ENCODE measurements at places on chromosomes 12 and 14. TPM values are rescaled to one million over a fixed set of nuclear protein-coding genes. Genes with fewer than 3 reads are reported as not detected.

GRCh38 chr12:31272607-31273225 is 53.2 kb downstream of the SINHCAF start:
- H3K27me3 ChIP-seq, result no peaks in the 10 kb centered on the region
- H3K36me3 ChIP-seq, result no peaks in the 10 kb centered on the region
- H3K27ac ChIP-seq, result no peak overlapping the region
- H3K4me3 ChIP-seq, result no peak overlapping the region

MBIP gene
- 9.8 TPM for total RNA-seq

- H3K36me3 ChIP-seq, result no peaks in the 10 kb centered on the region
- no peaks in the 10 kb centered on the region for H3K27me3 ChIP-seq
- DNase-seq, result peak; percentile 79
- peak overlapping the region; percentile 55 for H3K27ac ChIP-seq
- H3K4me1 ChIP-seq, result peaks cover 13% of the 10 kb centered on the region
Observed at GRCh38 chr12:57389033-57389432, 41.8 kb downstream of the R3HDM2 start.

GRCh38 chr14:28303248-28303647 is 463.3 kb upstream of the FOXG1 start:
- no peaks in the 10 kb centered on the region for H3K36me3 ChIP-seq
- H3K4me1 ChIP-seq, result no peaks in the 10 kb centered on the region
- no peak overlapping the region for H3K4me3 ChIP-seq
- no peak overlapping the region for H3K27ac ChIP-seq

DNA sequence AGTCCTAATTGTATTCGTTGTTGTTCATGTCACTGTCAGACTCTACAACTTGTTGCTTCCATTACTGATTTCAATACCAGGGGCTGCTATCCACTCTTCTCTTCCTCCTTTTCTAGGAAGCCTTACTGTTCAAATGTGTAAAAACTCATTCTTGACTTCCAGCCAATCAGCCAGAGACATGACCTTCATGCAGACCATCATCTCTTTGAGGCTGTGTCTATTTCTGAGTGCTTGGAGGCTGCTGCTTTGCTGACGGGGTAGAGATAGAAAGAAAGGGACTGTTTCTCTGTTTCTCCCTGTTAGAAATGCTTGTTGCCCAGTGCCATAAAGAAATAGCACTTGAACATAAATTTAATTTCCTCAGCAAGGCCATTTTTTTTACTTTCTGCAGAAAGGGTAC is 282.9 kb downstream of the RGS6 start:
- H3K4me3 ChIP-seq, result no peak overlapping the region
- no peak for DNase-seq
- H3K4me1 ChIP-seq, result no peaks in the 10 kb centered on the region
- H3K27me3 ChIP-seq, result no peaks in the 10 kb centered on the region
- no peak overlapping the region for H3K27ac ChIP-seq

DNA sequence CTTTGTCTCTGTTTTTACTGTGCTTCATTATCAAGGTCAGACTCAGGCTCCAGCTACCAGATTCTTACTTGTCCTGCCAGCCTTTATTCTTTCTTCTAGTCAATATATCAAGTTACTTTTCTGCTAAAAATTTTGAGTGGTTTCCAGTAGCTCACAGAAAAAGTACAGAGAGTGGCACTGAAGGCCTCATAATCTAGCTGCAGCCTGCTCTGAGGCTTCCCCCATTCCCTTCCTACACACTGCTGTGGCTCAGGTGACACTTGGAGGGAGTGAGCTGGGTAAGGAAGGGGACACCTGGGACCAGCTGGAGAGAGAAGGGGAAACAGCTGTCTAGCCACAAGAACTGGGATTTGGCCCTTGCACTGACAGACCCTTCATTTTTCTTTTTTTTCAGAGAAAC is 25.4 kb downstream of the TTC6 start:
- no peak for DNase-seq
- no peaks in the 10 kb centered on the region for H3K36me3 ChIP-seq
- no peak overlapping the region for H3K4me3 ChIP-seq
- no peaks in the 10 kb centered on the region for H3K27me3 ChIP-seq
- no peaks in the 10 kb centered on the region for H3K4me1 ChIP-seq
- no peak overlapping the region for H3K27ac ChIP-seq

KRT83 gene
- 0.28 TPM for total RNA-seq

CMA1 gene
- not detected for total RNA-seq

- no peaks in the 10 kb centered on the region for H3K36me3 ChIP-seq
- no peak overlapping the region for H3K27ac ChIP-seq
- H3K4me3 ChIP-seq, result no peak overlapping the region
- no peak for DNase-seq
- no peaks in the 10 kb centered on the region for H3K27me3 ChIP-seq
- no peaks in the 10 kb centered on the region for H3K4me1 ChIP-seq
Observed at GRCh38 chr12:91893476-91893875, 252.2 kb downstream of the BTG1 start.

- H3K36me3 ChIP-seq, result no peaks in the 10 kb centered on the region
- no peak overlapping the region for H3K27ac ChIP-seq
- no peak for DNase-seq
- H3K27me3 ChIP-seq, result no peaks in the 10 kb centered on the region
Observed at GRCh38 chr12:58765653-58766512, 154.4 kb downstream of the LRIG3 start.

- peak overlapping the region; percentile 74 for H3K27ac ChIP-seq
- DNase-seq, result no peak
- H3K27me3 ChIP-seq, result no peaks in the 10 kb centered on the region
- no peaks in the 10 kb centered on the region for H3K36me3 ChIP-seq
- H3K4me1 ChIP-seq, result peaks cover 44% of the 10 kb centered on the region
Observed at GRCh38 chr12:52238916-52239646, 6.0 kb downstream of the KRT7 start.

DNA sequence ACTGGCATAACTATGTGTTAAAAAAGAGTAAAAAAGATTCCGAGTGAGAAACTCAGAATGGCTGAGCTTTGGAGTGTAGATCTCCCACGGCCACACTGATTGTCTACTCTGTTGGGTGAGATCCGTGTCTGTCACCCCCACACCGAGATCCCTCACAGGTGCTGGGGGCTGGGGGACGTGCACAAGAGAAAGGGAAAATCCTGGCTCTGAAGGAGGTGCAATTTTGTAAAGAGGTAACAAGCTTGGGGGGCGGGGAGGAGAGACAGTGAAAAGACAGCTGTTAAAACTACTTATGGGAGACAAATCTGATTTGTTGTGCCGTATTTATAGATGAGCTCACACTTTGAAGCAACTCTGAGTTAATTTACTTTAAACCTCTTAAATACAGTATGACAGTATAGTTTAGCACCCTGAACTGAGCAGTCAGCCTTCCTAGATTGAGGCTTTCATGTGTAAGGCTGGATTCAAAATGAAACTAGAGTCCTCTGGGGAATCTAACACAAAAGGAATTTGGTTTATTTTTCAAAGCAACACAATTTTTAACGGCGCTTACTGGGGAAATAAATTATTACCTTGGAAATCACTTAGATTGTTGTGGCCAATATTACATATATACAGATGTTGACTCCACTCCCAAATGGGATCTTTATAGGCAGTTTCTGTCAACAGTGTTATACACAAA is 167.4 kb upstream of the RGS6 start:
- H3K27ac ChIP-seq, result no peak overlapping the region
- H3K36me3 ChIP-seq, result no peaks in the 10 kb centered on the region
- no peak for DNase-seq
- H3K4me1 ChIP-seq, result no peaks in the 10 kb centered on the region
- H3K27me3 ChIP-seq, result no peaks in the 10 kb centered on the region

DNA sequence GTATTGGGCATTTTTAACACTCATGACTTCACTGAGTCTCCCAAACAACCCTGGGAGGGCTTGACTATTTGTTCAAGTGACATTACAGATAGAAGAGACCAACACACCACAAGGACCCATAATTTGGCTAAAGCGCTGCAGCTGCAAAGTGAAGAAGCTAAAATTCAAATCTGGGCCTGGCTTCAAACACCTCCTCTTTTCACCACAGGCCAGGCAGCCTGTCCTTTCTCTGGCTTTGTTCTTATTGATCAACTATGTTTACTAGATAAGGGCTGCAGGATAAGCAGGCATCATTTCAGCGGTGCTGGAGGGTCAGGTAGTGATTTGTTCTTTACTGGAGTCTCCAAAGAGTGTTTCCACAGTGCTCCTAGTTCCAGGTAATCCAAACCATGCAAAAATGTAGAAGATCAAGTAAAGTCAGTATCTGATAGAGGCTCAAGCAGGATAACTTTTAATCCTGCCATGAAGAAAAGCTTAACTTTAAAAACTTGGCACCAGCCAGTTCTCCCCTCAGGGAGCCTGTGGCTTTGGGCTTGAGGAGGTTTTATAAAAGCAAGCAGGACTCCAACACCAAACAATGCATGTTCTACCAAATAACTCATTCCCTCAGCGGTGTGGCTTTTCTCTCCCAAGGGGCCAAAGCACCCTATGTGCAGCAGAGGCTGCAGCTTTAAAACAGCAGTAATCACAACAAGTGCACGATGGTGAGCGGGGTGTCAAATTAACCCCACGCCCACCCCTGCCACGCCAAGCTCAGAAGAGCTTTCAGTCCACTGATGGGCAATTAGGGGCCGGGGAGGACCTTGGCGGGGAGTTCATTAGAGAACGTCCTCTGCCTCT is 16.8 kb downstream of the CLMN start:
- no peak overlapping the region for H3K27ac ChIP-seq
- no peak overlapping the region for H3K4me3 ChIP-seq
- no peaks in the 10 kb centered on the region for H3K36me3 ChIP-seq
- no peaks in the 10 kb centered on the region for H3K27me3 ChIP-seq

DNA sequence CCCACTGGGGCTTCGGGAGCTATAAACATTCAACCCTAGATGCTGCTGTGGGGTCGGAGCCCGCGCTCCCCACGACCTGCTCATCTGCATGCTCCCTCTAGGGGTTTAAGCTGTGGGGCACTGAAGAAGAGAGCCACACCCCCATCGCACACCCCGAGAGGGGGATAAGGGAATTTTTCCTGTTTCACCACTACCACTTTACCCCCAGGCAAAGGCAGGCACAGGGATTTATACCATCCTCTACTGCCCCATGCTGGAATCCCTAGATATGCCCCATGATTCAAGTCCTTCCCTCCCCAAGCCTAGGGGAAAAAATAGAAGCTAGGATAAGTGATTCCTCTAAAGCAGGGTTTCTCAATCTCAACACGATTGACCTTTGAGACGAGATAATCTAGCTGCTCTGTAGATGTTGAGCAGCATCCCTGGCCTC is 59.9 kb upstream of the CCDC60 start:
- H3K27ac ChIP-seq, result no peak overlapping the region
- DNase-seq, result no peak
- H3K4me3 ChIP-seq, result no peak overlapping the region
- H3K36me3 ChIP-seq, result no peaks in the 10 kb centered on the region
- H3K4me1 ChIP-seq, result no peaks in the 10 kb centered on the region

DNA sequence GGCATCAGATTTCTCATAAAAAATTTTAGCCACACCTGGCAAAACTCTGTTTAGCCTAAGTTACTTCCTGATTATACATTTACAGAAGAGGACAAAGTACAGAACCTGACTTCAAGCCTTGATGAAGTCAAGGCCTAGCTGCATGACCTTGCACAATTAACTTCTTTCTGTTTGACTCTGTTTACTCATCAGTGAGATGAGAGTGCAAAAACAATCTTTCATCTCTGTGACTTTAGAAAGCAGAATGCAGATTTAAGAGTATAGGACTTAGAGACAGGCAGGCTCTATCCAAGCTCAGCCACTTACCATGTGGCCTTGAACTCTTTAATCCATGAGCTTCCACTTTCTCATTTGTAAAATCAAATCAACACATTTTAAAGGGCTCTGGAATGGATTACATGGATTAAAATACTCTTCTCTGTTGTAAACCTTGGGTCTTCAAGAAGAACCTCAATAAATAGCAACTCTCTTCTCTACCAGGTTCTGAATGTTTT is 1178.9 kb downstream of the FLRT2 start:
- no peaks in the 10 kb centered on the region for H3K36me3 ChIP-seq
- DNase-seq, result no peak
- H3K27ac ChIP-seq, result no peak overlapping the region
- H3K27me3 ChIP-seq, result no peaks in the 10 kb centered on the region
- H3K4me1 ChIP-seq, result no peaks in the 10 kb centered on the region

DNA sequence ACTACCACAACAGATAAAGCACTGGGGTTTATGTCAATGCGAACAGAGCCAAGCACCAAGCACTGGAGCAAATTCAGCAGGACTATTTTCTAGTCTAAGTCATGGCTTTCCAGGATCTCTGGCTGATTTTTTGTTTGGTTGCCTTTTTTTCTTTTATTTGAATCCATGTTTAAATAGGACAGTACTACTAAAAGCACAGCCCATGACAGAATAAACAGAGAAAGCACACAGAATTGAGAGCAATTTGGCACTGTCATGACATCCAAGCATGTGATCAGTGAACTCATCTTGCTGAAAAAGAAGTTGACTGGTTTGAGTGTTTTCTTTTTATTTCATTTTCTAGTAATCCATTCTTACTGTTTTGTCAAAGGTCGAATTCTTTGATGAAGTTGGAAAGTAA is 23.1 kb upstream of the RERG start:
- no peak for DNase-seq
- no peaks in the 10 kb centered on the region for H3K4me1 ChIP-seq
- no peaks in the 10 kb centered on the region for H3K36me3 ChIP-seq
- H3K27me3 ChIP-seq, result no peaks in the 10 kb centered on the region

DNA sequence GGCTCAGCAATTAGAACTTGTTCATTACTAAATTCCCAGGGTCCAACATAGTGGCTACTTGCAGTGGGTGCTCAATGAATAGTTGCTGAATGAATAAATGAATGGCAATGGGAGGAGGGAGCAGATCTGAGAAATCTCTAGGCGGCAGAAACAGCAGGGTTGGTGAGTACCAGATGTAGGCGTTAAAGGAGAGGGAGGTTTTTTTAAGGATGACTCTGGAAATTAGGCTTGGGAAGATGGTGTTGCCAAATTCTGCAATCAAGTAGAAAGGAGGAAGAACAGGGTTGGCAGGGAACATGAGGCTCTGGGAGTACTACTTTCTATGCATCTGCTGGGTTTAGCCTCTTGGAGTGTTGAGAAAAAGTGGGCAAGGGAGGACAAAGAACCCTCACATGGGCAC is 207.1 kb downstream of the APAF1 start:
- H3K27ac ChIP-seq, result no peak overlapping the region
- no peaks in the 10 kb centered on the region for H3K4me1 ChIP-seq
- no peak overlapping the region for H3K4me3 ChIP-seq
- H3K27me3 ChIP-seq, result no peaks in the 10 kb centered on the region

- no peak for DNase-seq
- no peaks in the 10 kb centered on the region for H3K27me3 ChIP-seq
- peaks cover 2% of the 10 kb centered on the region for H3K36me3 ChIP-seq
- peak overlapping the region; percentile 97 for H3K27ac ChIP-seq
- H3K4me3 ChIP-seq, result peak overlapping the region; percentile 75
- H3K4me1 ChIP-seq, result peaks cover 11% of the 10 kb centered on the region
Observed at GRCh38 chr12:51048661-51049251, 629 bp downstream of the LETMD1 start.

GRCh38 chr12:121793440-121793837 is at the start of gene RHOF:
TSS of gene RHOF (minus strand) at chr12:121793688. CDS start at chr12:121793633, 55 bp downstream.
- peaks cover 63% of the 10 kb centered on the region for H3K4me1 ChIP-seq
- H3K4me3 ChIP-seq, result peak within 1 kb of the TSS; percentile 77
- H3K27ac ChIP-seq, result peak within 1 kb of the TSS; percentile 91

DNA sequence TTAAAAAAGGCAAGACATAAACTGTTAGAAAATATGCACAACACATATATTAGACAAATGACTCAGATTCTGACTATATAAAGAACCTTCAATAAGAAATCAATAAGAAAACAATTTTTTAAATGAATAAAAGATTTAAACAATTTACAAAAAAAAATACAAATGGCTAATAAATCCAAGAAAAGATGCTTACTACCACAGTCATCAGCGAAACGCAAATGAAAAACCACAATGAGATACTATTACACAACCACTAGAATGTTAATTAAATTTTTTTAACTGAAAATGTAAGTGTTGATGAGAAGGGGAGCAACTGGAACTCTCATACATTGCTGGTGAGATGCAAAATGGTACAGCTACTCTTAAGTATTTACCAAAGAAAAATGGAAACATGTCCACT is 24.4 kb downstream of the OSBPL8 start:
- H3K27me3 ChIP-seq, result no peaks in the 10 kb centered on the region
- H3K36me3 ChIP-seq, result no peaks in the 10 kb centered on the region
- H3K27ac ChIP-seq, result no peak overlapping the region

FBLN5 gene
- total RNA-seq, result 0.23 TPM

CEBPE gene
- not detected for total RNA-seq

RPS6KA5 gene
- 2.6 TPM for total RNA-seq
